ENCODE measurements at places on chromosomes 1 and 21. TPM values are rescaled to one million over a fixed set of nuclear protein-coding genes. Genes with fewer than 3 reads are reported as not detected.

DNA sequence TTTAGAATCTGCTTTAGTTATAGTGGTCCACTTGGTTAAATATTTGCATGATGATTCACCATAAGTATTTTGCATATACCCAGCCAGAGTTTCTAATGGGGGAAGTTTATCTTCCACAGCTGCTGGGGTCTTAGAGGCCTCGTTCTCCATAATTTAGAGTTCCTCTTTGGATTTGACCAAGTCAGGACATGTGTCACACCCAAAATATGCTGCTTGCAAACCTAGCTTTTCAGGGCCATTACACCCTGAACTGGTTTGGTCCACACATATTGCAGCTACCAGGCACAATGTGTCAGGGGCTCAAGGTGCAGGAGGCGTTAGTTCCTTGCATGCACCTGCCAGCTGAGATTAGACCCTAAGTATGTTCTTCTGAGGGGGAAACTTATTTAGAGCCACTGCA, 17.1 kb upstream of the FMO4 start:
- no peak for DNase-seq
- no peaks in the 10 kb centered on the region for H3K27me3 ChIP-seq
- H3K4me1 ChIP-seq: peaks cover 4% of the 10 kb centered on the region
- no peak overlapping the region for H3K27ac ChIP-seq
- no peaks in the 10 kb centered on the region for H3K36me3 ChIP-seq
- no peak overlapping the region for H3K4me3 ChIP-seq

SFT2D2 gene
- 30.5 TPM for total RNA-seq

DNA sequence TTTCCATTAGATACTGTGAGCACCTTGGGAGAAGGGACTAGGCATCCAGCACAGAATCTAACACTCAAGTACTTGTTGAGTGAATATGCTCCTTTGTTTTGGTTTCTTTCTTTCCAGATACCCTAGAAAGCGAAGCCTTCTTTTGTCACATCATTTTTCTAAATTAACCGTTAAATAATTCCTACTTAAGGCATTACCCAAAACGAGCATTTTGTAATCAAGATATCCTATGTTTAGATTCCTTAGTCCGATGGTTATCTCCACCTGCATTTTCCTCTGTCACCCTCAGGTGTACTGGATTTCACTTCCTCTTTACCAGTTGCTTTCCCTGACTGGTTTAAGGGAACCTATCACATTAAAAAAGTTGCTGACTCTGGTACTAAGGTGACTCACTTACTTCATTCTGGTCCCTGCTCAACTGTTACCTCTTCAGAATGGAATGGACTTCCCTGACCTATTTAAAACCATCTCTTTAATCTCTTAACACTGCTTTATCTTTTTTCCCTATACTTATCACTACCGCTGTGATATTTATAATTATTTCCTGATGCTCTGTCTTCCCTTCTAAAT, 3.2 kb downstream of the B3GALNT2 start:
- H3K27ac ChIP-seq: no peak overlapping the region
- no peaks in the 10 kb centered on the region for H3K27me3 ChIP-seq
- H3K4me1 ChIP-seq: peaks cover 10% of the 10 kb centered on the region
- no peak overlapping the region for H3K4me3 ChIP-seq

- no peak overlapping the region for H3K4me3 ChIP-seq
- no peaks in the 10 kb centered on the region for H3K36me3 ChIP-seq
- no peaks in the 10 kb centered on the region for H3K27me3 ChIP-seq
These were observed 69.8 kb upstream of the HAO2 start for GRCh38 chr1:119298687-119299303.

- no peaks in the 10 kb centered on the region for H3K36me3 ChIP-seq
- H3K27me3 ChIP-seq: no peaks in the 10 kb centered on the region
- DNase-seq: no peak
- no peaks in the 10 kb centered on the region for H3K4me1 ChIP-seq
These were observed 96.2 kb upstream of the SIM2 start for GRCh38 chr21:36602735-36603134.

GRCh38 chr1:22207511-22208267, 64.8 kb upstream of the WNT4 start:
- H3K36me3 ChIP-seq: no peaks in the 10 kb centered on the region
- H3K4me3 ChIP-seq: no peak overlapping the region
- no peak overlapping the region for H3K27ac ChIP-seq
- peaks cover 99% of the 10 kb centered on the region for H3K27me3 ChIP-seq

GRCh38 chr21:43597052-43597451, 62.2 kb downstream of the HSF2BP start:
- H3K27ac ChIP-seq: no peak overlapping the region
- H3K36me3 ChIP-seq: no peaks in the 10 kb centered on the region
- DNase-seq: no peak
- H3K4me1 ChIP-seq: no peaks in the 10 kb centered on the region

DNA sequence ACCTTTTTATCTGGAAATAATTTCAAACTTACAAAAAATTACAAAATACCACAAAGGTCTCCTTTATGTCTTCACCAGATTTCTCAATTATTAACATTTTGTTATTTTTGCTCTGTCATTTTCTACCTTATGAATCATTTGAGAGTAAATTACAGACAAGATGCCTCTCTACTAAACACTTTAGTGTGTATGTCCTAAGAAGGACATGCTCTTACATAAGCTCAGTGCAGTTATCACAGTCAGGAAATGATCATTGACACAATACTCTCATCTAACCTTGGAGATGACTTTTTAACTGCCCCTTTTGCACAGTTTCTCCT, 378.9 kb upstream of the RUNX1 start:
- no peak for DNase-seq
- no peak overlapping the region for H3K4me3 ChIP-seq
- no peak overlapping the region for H3K27ac ChIP-seq
- H3K36me3 ChIP-seq: no peaks in the 10 kb centered on the region

DNA sequence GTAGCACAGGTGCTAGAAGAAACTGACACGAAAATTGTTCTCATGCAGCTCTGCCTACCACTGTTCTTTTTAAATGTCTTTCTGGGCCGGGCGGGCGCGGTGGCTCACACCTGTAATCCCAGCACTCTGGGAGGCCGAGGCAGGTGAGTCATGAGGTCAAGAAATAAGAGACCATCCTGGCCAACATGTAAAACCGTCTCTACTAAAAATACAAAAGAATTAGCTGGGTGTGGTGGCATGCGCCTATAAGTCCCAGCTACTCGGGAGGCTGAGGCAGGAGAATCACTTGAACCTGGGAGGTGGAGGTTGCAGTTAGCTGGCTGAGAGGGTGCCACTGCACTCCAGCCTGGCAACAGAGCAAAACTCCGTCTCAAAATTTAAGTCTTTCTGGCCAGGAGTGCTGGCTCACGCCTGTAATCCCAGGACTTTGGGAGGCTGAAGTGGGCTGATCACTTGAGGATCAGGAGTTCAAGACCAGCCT, 947 bp upstream of the RIT1 start:
- H3K4me3 ChIP-seq: no peak overlapping the region
- H3K27me3 ChIP-seq: no peaks in the 10 kb centered on the region
- no peaks in the 10 kb centered on the region for H3K4me1 ChIP-seq
- no peak for DNase-seq
- peak overlapping the region; percentile 51 for H3K27ac ChIP-seq

RASAL2 gene
- 14.0 TPM for total RNA-seq

DNA sequence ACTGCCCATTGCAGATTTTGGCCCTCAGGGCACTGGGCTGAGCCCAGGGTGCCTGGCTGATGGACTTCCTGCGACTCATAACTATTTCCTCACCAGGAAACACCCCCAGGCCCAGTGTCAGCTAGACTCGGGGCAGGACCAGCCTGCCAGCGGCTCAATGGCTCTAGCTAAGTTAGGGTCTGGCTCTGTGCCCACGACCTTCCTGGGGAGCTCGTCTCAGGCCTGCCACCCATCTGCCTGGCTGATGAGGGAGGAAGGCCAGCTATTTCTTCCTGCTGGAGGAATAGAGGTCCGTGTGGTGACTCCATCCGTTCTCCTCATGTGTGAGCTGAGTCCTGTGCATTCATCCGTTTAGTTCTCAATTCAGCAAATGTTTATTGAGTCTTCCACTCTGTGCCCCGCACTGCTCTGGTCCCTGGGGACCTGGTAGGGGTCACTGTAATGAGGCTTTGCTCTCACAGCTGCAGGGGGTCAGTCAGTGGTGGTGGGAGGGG, 44.5 kb downstream of the KIRREL1 start:
- peak overlapping the region; percentile 61 for H3K27ac ChIP-seq
- H3K4me1 ChIP-seq: peaks cover 47% of the 10 kb centered on the region
- H3K36me3 ChIP-seq: no peaks in the 10 kb centered on the region
- DNase-seq: no peak

GRCh38 chr1:63368131-63368530, 704 bp downstream of the ALG6 start:
- H3K4me3 ChIP-seq: peak overlapping the region; percentile 77
- H3K4me1 ChIP-seq: no peaks in the 10 kb centered on the region
- no peaks in the 10 kb centered on the region for H3K36me3 ChIP-seq
- no peak for DNase-seq
- H3K27ac ChIP-seq: no peak overlapping the region
- peaks cover 11% of the 10 kb centered on the region for H3K27me3 ChIP-seq

GRCh38 chr1:24934310-24935195, 4.5 kb upstream of the RUNX3 start:
- no peak overlapping the region for H3K4me3 ChIP-seq
- H3K36me3 ChIP-seq: no peaks in the 10 kb centered on the region
- H3K27ac ChIP-seq: no peak overlapping the region

- H3K4me3 ChIP-seq: no peak overlapping the region
- H3K27ac ChIP-seq: no peak overlapping the region
- DNase-seq: peak; percentile 18
- H3K36me3 ChIP-seq: no peaks in the 10 kb centered on the region
These were observed 58.7 kb downstream of the VANGL2 start for GRCh38 chr1:160459056-160459455.

APCS gene
- not detected for total RNA-seq

DNA sequence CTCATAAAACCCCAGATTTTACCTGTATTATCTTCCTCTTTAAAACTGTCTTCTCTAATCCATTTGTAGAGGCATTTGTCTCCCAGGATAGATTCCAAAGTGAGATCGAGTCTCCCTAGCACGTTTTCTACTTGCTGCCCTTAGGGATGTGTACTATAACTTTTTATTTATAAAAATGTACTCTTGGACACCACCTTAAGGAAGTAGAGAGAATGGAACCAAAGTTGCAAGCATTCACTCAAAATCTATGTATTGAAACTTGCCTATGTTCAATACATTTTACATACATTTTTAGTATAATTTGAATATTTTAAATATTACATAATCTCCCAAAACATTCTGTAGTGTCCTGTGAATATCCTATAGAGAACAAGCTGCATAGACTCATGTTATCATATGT, 842 bp upstream of the SPRR2A start:
- no peak overlapping the region for H3K27ac ChIP-seq
- no peaks in the 10 kb centered on the region for H3K36me3 ChIP-seq
- H3K27me3 ChIP-seq: no peaks in the 10 kb centered on the region
- no peaks in the 10 kb centered on the region for H3K4me1 ChIP-seq
- DNase-seq: no peak

GRCh38 chr21:18723171-18723570, 319.6 kb upstream of the TMPRSS15 start:
- H3K4me3 ChIP-seq: no peak overlapping the region
- no peaks in the 10 kb centered on the region for H3K4me1 ChIP-seq
- H3K36me3 ChIP-seq: no peaks in the 10 kb centered on the region
- no peaks in the 10 kb centered on the region for H3K27me3 ChIP-seq
- no peak overlapping the region for H3K27ac ChIP-seq

DNA sequence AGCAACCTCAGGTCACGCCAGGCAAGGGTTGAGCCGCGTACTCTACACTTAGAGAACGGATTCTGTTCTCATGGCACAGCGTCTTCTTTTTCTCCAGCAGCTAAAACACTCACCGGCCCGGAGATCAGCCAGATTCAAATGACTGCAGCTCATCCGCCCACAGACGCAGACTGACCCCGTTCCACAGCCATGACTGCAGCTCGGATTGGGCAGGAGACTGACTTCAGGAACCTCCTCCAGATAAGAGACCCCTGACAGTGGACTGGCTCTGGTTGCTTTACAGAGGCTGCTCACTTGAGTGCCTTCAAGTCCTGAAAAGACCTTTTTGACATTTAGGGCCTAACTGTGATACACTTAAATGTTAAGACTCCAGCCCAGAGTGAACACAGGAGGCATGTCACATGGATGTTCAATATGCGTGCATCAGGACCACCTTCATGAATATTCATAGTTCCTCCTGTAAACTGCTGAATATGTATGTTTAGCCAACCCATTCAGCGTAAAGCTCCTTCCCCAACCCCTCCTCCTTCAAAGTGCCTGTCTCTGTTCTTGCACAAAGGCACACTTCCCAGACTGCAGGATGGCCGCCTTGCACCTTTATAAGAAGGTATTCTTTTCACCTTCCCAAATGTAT, 42.6 kb downstream of the BACE2 start:
- H3K27ac ChIP-seq: no peak overlapping the region
- H3K27me3 ChIP-seq: no peaks in the 10 kb centered on the region
- H3K36me3 ChIP-seq: no peaks in the 10 kb centered on the region
- H3K4me1 ChIP-seq: peaks cover 12% of the 10 kb centered on the region
- H3K4me3 ChIP-seq: no peak overlapping the region

DNA sequence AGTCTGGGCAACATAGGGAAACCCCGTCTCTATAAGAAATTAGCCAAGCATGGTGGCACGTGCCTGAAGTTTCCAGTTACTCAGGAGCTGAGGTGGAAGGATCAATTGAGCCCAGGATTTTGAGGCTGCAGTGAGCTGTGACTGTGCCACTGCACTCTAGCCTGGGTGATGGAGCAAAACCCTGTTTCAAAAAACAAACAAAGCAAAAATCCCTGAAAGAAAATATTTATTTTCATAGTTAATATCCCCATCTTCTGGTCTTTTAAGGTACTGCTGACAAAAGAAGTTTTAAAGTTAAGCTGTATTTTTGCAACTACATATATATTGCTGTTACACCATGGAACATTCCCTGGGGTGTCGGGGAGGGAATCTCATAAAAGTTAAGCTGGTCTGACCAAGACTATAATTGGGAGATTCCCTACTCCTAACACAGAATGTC, 26.0 kb downstream of the VAMP4 start:
- no peaks in the 10 kb centered on the region for H3K4me1 ChIP-seq
- no peak overlapping the region for H3K27ac ChIP-seq
- no peak for DNase-seq
- H3K4me3 ChIP-seq: no peak overlapping the region
- no peaks in the 10 kb centered on the region for H3K36me3 ChIP-seq
- no peaks in the 10 kb centered on the region for H3K27me3 ChIP-seq

DNA sequence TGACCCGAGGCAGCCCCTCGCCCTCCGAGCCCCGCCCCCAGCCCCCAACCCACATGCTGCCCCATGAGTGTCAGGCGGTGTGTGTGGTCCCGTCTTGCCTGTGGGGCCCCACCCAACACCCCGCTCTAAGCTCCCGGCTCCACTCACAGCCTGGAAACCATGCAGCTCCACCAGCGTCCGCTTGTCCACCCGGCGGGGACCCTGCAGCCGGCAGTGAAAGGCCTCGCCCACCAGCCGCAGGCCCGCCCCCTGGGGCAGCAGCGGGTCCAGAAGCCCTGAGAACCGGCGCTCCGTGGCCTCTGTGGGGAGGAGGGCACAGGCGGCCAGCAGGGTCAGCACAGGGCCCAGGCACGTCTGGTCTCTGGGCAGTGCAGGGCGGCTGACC, 2.7 kb downstream of the C1QTNF12 start:
- H3K4me3 ChIP-seq: no peak overlapping the region
- peaks cover 14% of the 10 kb centered on the region for H3K4me1 ChIP-seq
- H3K27ac ChIP-seq: no peak overlapping the region
- peaks cover 30% of the 10 kb centered on the region for H3K27me3 ChIP-seq
- no peaks in the 10 kb centered on the region for H3K36me3 ChIP-seq

Data from neural progenitor cell (in vitro differentiated cells).